ENCODE measurements at places on chromosomes 11 and 22.
A peak's percentile ranks its signal among the peaks of the same experiment; 100 is the strongest.

DNA sequence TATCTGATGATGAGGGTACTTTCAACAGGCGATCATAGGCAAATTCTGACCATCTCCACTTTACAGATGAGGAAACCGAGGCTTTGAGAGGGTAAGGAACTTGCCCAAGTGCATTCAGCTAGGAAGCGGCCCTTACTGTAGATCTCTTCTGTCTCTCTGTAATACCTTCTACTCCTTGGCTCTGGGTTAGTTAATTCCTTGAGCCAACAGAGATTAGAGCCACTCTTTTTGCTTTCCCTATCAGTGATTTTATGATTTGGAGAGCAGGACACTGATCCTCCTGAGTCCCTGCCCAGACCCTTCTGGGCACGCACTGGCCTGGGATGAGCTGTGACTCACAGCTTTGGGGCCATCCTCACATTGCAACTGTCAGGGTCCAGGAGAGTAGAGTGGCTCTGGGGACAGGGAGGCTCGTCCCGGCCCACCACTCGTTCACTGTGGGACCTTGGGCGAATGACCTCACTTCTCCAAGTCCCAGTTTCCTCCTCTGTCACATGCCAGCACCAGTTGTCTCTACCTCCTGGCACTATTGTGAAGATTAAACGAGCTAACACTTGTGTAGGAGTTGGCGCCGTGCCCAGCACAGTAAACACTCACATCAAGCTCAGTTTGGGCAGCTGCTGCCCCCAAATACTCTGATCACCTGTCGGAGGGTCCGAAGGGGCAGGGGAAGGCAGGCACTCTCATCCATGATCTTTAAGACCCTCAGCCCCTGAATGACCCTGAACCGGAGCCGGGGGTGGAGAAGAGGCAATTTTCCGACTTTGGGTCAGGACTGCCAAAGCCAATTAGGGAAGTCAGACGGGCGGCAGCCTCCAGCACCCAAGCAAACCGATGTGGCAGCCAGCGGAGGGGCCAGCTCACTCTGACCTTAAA, 235.0 kb downstream of the MIAT start:
- DNase-seq = no peak

- DNase-seq = no peak
Measured at GRCh38 chr11:91686700-91687099, 537.9 kb upstream of the FAT3 start.

- no peak for DNase-seq
Measured at GRCh38 chr22:48343461-48343860, 1484.2 kb downstream of the BRD1 start.

DNA sequence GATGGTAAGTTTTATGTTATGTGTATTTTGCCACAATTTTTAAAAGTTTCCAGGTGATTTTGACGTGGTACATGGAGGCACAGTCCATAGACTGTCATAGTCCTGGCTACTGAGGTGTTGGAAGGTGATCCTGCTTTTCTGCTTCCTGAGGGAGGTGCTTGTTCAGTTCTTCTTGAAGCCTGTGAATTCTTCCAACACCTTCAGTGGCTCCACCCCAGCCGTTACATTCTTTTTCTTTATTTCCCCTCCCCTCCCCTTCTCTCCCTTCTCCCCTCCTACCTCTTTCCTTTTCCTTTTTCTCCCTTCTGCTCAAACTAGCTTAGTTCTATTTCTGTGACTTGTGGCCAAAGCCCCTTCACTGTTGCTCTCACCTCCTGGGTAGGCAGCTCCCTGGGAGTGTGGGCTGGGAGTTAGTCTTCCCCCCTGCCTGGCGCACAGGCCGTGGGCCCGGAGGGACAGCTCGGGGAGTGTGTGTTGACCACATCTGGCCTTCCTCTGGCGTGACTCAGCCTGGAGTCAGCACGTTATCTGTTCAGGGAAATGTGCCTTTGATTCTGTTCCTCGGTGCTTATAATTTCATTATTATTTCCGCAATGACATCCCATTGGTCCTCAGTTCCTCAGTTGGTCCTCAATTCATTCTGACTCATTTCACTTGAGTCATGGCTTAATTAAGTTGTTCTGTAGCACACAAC, 566.2 kb downstream of the TBC1D22A start:
- no peak for DNase-seq

DNA sequence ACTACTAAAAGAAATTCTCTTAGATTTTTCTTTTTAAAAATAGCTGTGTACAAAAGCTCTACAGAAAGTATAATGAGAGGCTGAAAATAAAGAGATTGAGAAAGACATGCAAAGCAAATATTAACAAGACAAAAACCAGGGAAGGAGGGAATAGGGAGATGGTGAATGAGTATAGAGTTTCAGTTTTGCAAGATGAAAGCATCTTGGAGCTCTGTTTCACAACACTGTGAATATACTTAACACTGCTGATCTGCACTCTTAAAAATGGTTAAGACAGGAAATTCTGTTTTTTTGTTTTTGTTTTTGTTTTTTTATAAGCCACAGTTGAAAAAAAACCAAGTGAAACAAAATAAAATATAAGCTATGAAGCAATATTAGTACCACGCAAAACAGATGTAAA, 5.5 kb downstream of the TMEM218 start:
- DNase-seq = no peak

DNA sequence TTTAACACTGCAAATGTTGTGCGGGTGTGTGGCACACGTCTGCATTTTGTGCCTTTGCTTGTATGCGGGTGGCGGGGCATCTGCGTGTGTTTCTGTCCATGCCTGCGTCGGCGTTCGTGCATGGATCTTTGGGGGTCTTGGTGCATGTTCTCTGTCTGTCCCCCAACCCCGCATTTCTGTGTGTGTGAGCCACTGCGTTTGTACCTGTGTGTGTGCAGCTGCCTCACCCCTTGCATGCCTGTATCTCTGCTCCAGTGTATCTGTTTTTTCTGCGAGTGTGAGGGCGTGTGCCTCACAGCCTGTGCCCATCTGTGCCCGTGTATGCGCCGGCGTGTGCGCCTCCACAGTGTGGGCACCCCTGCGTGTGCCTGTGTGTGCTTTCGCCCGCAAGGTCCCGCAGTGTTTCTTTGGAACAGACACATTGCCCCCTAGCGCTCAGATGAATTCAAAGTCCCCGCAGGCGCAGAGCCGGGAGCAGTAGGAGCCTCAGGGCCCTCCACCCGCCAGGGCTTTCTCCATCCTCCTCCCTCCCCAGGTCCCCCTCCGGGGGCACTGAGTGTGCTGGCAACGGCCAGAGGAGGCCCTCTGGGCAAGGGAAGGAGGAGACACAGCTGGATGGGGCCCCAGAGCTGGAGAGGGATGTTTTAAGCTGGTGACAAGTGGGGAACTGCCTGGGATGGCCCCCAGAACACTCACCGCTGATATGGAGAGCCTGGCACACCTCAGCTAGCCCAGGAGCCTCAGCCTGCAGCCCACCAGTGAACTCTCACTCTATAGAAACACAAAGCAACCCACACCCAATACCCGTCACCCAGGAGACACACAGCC, 3.1 kb upstream of the MN1 start:
- DNase-seq = peak; percentile 30

GRCh38 chr11:61694946-61695706, 14.9 kb downstream of the DAGLA start:
- DNase-seq = no peak

DNA sequence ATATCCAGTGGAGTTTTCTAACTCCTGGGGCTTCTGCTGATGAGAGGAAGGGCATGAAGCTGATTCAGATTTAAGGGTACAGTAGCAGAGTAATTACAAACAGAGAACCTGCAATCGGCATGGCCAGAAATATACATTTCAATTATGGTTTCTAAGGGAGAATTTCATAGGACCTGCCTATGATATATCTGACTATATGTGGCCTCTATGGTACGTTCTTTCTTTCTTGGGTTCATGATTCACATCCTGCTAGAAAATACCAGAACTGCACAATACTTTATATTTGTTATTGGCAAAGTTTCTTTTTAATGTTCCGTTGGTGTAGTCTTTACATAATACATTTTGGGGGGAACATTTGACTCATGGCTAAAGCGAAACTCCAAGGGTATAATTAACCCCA, 63.1 kb upstream of the TTC12 start:
- no peak for DNase-seq

DNA sequence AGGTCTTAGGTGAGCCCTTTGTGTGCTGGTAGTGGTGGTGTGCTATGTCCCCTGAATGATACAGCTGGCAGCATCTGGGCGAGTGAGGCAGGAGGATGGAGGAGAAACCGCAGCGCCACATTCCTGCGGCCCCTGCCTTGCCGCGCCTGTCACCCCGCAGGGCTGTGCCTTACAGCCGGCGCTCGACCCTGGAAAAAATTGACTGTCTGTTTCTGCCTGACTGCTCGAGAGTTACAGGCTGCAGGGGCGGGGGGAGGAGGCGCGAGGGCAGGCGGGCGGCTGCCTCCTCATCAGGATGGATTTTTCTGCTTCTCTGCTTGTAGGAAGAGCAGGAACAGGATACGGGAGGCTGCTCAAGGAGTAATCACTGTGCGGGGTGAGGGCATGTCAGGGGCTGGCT, 443.4 kb downstream of the MIAT start:
- no peak for DNase-seq
